Cardiac septum (tissue), 1 donor: ENCODE measurements at places on chromosomes 3 and 15. TPM values are rescaled to one million over a fixed set of nuclear protein-coding genes. Genes with fewer than 3 reads are reported as not detected.

- DNase-seq, result no peak
These were observed 182.7 kb upstream of the GADL1 start for GRCh38 chr3:31077021-31077601.

DNA sequence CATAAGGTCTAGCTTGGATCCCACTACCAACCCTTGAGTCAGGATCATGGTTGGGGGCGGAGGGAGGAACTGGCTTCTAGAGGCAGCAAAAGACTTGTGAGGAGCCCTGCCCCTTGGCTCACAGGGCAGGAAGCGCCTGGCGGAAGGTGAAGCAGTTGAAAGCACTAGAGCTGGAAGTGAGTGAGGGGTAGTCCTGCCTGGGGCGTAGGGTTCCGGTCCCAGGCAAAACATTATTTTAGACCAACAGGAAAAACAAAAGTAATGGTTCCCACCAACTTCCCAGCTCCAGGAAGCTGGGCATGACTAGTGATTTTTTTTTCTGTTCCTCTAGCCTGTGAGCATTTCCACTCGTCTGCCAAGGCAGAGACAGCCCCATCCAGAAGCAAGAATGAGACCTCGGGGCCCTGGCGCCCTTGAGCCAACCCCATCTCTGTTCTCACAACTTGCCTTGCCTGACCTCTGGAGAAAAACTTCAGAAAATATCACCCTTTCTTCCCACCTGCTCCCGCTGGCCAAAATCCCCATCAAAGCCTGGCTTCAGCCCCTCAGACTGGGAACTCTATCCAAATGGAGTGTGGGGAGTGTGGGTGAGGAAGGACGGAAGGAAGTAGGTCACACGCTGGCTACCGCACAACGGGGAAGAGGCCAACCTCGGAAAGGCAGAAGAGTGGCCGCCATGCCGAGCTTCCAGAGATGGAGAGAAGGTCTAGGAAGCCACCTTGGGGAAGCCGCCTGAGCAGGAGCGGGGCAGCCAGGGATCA lies 57.5 kb downstream of the RBPMS2 start:
- DNase-seq, result no peak

- DNase-seq, result no peak
These were observed 713.5 kb upstream of the LMCD1 start for GRCh38 chr3:7787871-7788828.

DNA sequence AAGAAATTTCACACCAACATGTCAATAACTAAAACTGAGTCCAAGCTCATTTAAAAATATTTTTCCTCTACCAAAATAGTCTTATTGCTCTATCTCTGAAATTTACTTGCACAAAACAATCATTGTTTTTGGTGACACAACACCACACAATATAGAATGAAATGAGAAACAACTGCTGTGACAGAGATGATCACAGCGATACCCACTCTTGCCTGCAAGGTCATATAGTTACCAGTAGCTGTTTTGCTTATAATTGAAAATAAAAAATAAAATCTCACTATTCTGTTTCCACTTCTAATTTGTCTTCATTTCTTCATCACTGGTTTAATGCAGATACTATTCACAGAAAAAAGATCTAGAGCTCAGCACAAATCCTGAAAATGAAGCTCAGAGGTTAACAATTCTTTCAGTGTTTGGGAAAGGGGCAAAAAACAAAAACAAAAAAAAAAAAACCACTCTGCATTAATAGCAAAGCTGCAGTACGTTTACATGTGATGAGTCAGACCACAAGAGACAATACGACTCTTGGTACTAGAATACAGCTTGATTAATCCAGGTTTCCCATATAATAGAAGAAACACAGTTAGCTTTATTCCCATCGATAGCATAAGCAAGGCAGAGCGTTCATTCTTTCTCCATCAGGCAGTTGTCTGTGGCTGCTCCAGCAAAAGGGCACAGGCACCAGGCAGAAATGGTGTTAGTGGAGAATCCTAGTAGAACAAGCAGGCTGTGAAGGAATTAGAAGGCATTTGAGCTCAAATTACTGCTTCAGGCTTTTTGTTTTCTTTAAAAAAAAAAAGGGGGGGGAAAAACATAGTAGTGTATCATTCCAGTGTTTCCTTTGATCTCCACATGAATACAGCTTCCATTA lies 773 bp downstream of the ANKRD28 start:
- DNase-seq, result no peak

- DNase-seq, result no peak
These were observed 808.8 kb upstream of the LMCD1 start for GRCh38 chr3:7692866-7693265.

- DNase-seq, result no peak
These were observed 5.1 kb upstream of the SLC25A38 start for GRCh38 chr3:39378088-39378487.

Gene GPR171
- total RNA-seq, result 0.32 TPM

Gene CTXN2
- not detected for total RNA-seq

Gene LRTM1
- total RNA-seq, result not detected
